AG04450 (cell line): ENCODE measurements at places on chromosomes 1 and 21.

DNA sequence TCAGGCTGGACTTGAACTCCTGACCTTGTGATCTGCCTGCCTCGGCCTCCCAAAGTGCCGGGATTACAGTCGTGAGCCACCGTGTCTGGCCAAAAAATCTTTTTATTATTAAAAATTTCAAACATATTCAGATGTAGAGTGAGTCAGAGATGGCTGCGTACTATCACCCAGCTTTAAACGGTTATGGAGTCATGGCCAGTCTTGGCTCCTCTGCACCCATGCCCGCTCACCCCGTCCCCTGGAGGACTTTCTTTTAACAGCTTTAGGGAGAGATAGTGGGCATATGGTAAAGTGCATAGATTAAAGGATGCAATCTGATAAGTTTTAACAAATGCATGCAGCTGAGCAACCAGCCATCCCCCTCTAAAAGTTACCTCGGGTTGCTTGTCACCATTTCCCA is 51.8 kb downstream of the TNFRSF8 start:
- DNase-seq = no peak

DNA sequence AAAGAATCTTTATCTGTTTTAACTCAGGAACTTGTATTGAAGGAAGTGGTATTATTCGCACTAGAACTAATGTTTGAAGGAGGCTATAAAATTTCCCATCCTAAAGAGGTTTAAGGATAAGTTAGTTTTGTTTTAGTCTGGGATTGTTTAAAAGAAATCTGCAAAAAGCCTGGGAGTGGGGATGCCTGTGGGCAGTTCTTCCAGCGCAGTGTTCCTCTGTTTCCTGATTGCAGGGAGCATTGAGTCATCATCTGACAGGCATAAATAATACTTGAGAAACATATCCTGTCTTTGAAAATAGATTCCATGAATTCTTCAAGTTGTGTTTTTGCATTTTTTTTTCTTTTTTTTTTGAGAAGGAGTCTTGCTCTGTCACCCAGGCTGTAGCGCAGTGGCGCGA is 350.8 kb upstream of the PTBP2 start:
- DNase-seq = peak; percentile 80

DNA sequence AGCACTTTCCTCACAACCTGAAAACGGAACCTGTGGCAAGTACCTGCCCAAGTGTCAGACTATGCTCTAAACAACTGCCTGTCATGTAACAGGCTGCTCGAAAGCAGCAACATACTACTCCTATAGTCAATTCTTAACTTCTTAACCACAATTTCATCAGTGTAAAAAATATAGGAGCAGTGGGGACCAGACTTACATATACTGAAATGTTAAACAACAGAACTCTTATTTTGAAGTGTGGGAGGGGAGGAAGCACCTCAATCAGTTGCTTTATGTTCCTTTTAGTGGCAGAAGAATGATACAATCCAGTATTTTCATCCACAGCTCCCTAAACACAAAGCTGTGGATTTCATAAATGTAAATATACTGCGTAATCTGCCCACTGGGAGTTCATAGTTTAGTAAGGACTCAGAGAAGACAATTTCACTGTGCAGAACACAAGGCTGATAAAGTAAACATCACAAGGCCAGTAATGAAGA is 44.2 kb downstream of the WLS start:
- DNase-seq = peak; percentile 75

- no peak for DNase-seq
Measured at GRCh38 chr1:228180271-228180958, 14.8 kb downstream of the IBA57 start.

DNA sequence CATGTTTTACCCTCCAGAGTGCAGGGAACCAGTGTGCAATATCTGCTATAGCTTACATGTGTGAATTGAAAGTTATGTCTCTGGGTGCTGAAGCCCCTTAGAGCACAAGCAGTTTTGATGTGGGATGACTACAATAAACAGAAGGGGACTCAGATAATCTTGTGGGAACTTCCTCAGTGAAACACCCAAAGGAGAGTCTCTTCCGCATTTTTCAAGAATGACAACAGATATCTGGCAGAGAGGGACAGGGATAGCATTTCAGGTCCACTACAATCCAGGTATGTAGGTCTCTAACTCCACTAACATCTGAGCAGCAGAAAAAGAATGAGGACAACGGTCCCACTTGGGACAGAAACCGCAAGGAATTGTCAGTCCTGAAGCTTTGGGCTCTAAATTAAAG is 67.6 kb upstream of the PDE4B start:
- no peak for DNase-seq

- DNase-seq = no peak
Measured at GRCh38 chr21:41925767-41926116, 28.1 kb downstream of the C2CD2 start.

- DNase-seq = no peak
Measured at GRCh38 chr1:57882934-57883641, 459.2 kb upstream of the DAB1 start.

- DNase-seq = no peak
Measured at GRCh38 chr1:234330843-234331215, 42.4 kb upstream of the COA6 start.

- no peak for DNase-seq
Measured at GRCh38 chr1:22107126-22107525, 35.8 kb downstream of the WNT4 start.

DNA sequence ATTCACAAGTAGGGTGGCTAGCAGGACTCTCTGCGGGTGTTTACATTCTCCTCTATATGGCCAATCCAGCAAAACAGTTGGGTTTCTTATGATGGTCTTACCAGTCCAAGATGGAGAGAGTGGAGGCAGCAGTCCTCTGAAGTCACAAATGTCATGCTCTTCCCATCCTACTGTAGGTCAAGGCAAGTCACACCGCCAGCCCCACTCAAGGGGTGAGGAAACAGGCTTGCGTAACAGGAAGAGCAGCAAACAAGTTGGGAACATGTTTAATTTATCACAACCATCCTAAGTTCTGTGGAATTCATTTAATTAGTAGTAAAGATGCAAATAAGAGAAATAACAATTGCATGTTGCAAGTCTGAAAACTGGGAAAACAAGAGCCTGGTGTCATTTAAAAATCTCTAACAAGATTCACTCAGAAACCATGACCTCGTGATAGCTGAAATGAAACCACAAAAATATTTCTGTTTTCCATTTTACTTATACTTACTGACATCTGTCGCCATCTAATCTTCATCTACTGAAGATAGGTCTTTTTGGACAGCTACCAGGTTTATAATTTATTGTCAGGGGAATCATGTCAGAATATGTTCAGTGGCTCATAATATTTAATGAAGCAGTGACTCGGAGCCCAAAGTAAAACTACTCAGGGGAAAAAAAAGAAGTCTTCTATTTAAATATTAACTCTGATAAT is 349.1 kb upstream of the FMN2 start:
- no peak for DNase-seq

GRCh38 chr1:108624069-108624468 is 36.8 kb downstream of the HENMT1 start:
- no peak for DNase-seq

GRCh38 chr1:159829822-159830465 is 3.3 kb downstream of the SLAMF8 start:
- peak; percentile 26 for DNase-seq

DNA sequence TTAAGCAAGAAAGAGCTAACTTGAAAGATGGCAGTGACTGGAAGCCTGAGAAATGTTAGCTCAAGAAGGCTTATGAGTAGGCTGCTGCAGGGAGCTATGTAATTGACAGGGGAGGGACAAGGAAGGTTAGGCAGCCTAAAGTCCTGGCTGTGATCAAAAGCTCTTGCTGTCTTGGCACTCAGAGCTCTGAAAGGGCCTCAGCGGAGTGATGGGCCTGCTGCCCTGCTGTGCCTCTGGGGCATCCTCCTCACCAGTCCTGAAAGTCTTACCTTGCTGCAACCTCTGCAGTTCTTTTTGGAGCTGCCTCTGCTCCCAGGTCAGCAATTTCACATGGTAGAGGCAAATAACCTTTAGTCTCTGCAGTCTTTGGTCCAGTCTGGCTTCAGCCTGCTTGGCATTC is 1.8 kb downstream of the CCDC190 start:
- DNase-seq = no peak

- DNase-seq = peak; percentile 20
Measured at GRCh38 chr21:32702702-32703101, 25.1 kb downstream of the SYNJ1 start.

DNA sequence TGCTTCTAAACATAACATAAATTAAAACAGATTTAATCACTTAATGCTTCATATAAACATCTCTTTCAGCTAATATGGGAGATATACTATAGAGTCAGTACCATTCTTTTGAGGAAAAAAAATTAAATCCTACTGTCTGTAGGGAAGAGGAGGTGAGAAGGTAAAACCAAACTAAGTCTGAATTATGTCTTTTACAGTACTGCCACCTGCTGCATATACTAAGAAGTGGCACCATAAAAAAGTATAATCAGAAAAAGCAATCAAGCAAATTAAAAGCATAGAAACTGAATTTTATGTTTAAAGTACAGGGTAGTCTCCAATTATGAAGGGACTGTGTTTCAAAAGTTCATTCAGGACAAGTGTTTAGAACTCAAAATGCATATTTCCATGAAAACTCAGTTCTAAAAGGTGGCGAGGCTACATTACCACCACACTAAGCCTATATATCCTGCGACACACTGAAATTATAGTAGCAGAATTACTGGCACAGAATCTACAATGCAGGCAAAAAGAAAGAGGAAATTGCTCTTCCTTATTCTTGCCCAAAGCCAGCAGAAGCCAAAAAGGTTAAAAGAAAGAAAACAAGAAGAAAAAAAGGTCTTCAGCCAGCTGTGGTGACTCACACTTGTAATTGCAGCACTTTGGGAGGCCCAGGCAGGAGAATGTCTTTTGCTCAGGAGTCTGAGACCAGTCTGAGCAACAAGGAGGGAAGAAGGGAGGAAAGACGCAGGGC is 9.0 kb downstream of the NSL1 start:
- DNase-seq = no peak

GRCh38 chr1:178743801-178744200 is 18.8 kb downstream of the RALGPS2 start:
- no peak for DNase-seq

GRCh38 chr1:205907794-205908193 is 35.5 kb downstream of the SLC26A9 start:
- DNase-seq = no peak

GRCh38 chr1:201562659-201563405 is 23.9 kb downstream of the NAV1 start:
- DNase-seq = peak; percentile 69

GRCh38 chr1:99326215-99326949 is 62.1 kb downstream of the PLPPR4 start:
- DNase-seq = no peak

DNA sequence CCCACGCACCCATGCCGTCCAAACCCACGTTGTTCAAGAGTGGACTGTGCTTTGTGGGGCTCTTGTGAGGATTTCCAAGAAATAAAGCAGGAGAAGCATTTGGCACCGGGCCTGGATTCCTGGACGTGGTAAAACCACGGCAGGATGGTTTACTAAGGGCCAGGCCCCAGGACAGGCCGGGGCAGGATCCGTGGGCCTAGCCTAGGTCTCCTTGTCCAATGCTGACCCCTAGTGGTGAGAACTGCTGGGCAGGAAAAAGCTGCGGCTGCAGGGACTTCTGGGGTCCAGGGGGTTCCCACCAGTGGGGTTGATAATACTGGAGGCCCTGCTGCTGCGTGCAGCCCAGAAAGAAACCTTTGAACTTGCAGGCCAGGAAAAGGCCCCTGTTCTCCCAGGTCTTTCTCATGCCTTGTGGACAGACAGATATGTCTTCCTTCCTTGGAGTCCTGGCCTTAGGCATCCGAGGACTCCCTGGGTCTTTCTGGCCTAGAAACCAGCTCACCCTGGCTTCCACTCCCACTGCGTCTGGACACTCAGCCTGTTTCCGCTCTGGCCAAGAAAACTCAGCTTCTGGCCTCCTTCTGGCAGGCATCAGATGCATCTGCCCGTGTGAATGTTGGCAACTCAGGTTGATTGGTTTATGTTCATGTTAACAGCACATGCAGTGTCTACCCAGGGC is 106.9 kb upstream of the TMEM51 start:
- peak; percentile 74 for DNase-seq

DNA sequence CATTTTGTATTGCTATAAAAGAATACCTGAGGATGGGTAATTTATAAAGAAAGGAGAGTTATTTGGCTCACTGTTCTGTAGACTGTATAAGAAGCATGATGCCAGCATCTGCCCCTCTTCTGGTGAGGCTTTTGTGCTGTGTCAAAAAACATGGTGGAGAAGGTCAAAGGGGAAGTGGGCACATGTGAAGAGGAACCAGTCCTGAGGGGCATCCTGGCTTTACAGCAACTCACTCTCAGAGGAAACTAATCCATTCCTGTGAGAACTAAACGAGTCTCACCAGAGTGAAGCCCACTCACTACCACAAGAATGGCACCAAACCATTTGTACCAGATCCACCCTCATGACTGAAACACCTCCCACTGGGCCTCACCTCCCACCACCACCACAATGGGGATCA is 18.8 kb upstream of the SELP start:
- DNase-seq = no peak

DNA sequence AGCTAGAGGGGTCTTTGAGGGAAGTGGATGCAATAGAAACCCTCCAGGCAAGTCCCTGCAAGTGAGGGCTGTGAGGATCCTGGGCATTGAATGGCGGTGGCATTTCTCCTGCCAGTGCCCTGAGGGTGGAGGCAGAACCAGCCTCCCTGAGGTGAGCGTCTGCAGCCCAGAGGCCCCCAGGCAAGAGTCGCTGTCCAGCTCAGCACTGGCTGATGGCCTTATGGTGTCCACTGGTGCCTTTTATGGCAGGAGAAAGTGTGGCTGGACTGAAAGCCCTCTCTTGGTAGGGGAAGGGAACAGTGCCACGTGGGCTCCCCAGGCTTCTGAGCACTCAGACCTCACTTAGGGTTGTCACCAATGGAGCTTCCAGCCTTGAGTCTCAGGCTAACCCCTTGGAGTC is 77.3 kb downstream of the SH3BGR start:
- DNase-seq = no peak

- DNase-seq = peak; percentile 24
Measured at GRCh38 chr1:34164771-34165391, at the start of gene CSMD2. Gene CSMD2 (minus strand): TSS chr1:34165230. CDS start chr1:34165097, 133 bp downstream.

GRCh38 chr1:54096877-54097240 is 43.5 kb downstream of the TCEANC2 start:
- no peak for DNase-seq

DNA sequence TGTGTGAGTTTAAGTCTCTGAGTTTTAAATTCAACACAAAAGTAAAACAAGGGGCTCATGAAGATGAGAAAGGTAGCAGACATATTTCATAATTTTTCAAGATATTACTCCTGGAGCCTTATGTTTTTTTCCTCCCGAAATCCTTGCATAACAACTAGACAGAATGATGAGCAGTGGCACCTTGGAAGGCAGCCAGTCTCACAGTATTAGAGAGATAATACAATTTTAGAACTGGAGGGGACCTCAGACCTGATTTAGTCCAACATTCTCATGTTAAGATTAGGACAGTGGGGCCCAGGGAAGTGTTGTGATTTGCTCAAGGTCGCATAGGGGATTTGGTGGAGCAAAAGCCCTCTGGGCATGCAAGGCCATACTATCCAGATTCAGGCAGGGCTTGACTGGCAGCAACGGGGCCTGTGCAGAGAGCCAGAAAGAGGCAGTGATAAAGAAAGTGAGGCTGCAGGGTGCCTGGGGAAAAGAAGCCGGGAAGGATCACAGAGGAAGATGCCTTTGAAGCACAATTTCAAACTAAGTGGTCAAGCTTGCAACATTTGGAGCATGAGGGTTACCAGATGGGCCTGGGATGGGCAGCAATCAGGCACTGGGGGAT is 31.4 kb upstream of the BCL9 start:
- no peak for DNase-seq
